ENCODE measurements at places on chromosomes 13 and 19.

DNA sequence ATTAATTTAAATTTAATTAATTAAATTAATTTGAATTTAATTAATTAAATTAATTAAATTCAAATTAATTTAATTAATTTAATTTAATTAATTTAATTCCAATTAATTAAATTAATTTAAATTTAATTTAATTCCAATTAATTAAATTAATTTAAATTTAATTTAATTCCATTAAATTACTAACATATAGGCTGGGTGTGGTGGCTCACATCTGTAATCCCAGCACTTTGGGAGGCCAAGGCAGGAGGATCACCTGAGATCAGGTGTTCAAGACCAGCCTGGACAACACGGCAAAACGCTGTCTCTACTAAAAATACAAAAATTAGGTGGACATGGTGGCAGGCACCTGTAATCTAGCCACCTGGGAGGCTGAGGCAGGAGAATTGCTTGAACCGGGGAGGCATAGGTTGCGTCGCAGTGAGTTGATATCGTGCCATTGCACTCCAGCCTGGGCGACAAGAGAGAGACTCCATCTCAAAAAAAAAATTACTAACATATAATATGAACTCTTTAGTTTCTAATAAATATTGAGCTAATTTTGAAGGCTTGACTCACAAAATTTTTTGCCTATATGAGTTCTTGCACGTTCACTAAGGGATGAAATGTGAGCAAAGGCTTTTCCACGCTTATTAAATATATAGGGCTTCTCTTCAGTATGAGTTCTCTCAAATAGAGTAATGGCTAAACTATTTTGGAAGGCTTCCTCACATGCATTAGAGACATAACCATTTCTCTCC lies 9.0 kb upstream of the USP29 start:
- DNase-seq, result no peak

GRCh38 chr13:51065372-51066090 lies 45.5 kb downstream of the C13orf42 start:
- DNase-seq, result no peak

DNA sequence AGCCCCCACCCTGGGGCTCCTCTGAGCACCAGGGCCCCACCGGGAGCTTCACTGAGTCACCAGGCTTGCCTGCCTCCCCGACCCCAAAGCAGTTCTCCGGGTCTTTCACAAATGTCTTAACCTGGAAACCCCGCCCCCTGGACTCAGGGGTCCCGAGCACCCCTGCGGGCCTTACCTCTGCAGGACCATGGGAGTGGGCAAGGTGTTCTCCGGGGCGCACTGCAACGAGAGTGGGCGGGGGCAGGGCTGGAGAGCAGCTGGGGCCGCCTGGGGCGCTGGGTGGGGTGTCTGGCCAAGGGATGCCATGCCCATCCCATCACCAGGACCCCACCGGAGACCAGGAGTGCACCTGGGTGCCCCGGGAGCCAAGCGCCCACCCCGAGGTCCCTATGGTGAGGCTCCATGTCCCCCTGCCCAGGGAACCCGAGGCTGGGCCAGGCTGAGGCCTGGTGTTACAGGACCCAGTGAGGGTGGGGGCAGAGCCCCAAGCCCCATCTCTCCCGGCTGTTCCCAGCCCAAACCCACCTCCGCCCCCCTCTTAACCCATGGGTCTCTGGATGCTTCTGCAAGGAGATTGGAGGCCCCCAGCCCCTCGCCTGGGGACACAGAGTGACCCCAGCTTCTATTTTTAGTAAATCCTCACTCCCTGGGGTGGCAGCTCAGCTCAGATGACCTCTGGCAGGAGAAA lies 10.9 kb downstream of the MKNK2 start:
- DNase-seq, result peak; percentile 69

DNA sequence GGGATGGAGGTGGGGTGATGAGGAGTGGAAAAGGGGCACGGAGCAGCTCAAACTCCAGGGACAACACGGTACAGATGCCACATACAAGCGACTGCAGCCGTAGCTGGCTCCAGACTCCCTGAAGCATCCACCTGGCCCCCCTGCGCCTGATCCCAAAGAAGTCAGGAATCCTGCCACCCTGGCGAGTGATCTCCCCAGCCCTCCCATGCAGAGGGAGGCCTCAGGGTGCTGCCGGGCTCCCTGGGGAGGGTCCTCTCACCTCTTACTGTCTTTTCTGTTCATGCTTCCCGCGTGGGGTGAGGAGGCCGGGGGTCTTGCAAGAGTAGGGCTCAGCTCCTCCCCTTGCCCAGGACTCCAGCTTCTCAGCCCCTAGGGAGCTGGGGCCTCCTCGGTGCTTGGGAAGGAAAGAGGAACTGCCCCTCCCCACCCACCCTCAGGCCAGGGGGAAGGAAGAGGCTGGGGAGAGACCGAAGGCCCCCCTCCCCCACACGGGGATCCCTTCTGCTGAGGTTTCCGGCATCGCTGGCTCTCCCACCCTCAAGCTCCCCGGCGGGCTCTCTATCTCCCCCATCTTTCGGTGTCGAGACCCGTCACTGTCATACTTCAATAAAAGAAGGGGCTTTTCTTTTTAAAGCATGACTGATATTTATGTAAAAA lies at the start of gene RASGRP4:
Gene RASGRP4 (minus strand): TSS at position 410 of the 657 bp plus-strand sequence. CDS start 128 bp downstream, at position 282.
- peak; percentile 71 for DNase-seq

DNA sequence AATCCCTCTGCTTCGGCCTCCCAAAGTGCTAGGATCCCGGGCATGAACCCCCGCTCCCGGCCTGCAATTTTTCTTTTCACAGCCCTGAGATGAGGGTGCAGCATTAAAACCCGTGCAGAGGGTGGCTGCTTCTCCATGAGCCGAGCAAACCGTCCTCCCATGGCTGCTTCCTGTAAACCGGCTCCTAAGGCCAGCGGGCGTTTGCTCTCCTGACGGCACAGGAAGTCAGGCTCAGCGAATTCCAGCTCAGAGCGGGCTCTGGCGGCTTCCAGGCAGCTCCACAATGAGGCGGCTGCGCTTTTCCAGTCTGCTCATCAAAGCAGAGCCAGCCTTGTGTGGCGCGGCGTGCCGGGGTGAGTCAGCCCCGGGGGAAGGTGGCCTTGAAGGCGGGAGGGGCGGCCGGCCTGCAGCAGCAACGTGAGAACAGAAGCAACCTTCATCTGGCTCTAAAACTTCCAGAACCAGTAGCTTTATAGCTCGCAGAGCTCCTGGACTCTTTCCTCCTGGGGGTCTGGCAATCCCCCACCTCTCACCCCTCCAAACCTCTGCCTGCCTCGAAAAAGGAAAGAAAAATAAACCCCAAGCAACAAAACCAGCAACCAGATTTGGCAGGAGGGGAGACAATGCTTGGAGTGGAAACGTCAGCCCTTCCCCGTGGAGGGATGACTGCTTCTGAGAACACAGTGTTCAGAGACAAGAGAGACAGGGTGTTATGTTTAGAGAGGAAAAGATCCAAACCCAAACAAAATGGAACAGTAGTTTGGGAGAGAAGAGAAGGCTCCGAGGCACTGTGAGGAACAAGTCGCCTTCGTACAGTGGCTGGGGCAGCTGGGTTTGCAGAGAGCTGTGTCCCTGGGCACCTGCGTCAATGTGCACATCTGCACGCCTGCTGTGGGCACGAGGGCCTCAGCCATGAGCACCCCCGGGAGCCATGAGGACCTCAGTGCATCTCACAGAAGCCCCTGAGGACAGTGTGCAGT lies 67.8 kb downstream of the GADD45B start:
- DNase-seq, result peak; percentile 93

DNA sequence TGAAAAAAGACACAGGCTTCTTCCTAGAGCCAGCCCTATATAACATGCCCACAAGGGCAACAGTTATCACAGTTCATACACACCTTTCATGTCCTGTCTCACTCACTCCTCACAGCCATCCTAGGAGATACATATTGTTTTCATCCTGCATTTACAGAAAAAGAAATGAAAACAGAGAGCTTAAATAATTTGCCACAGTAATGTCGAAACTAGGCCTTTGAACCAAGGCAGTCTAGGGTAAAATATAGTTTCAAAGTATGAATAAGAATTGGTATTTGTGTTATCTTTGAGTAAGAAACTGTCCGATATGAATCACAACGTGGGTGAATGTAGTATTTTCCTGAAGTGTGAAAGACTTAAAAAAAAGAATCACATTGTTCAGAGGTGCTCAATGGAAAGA lies 26.8 kb downstream of the CLDN10 start:
- no peak for DNase-seq

DNA sequence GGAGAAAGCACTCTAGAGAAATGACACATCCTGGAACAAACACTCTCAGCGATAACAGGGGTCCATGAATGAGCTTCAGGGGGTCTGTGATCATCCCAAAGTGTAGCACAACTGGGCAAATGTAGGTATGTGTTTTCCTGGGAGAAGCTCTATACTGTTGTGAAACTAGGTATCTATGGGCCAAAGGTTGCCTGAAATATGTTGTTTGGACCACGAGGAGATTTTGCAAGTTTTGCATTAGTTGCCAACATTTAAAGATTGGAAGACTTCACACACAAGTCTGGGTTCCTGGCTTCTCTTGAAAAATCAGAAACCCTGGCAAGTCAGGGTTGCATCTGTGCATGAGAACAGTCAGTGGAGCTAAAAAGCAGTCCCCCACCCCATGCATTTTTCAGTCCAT lies 26.7 kb upstream of the POU2F2 start:
- DNase-seq, result no peak

GRCh38 chr13:29428310-29429181 lies 166.9 kb downstream of the SLC7A1 start:
- no peak for DNase-seq

GRCh38 chr19:3057275-3057714 lies 5.0 kb downstream of the TLE5 start:
- DNase-seq, result peak; percentile 93

DNA sequence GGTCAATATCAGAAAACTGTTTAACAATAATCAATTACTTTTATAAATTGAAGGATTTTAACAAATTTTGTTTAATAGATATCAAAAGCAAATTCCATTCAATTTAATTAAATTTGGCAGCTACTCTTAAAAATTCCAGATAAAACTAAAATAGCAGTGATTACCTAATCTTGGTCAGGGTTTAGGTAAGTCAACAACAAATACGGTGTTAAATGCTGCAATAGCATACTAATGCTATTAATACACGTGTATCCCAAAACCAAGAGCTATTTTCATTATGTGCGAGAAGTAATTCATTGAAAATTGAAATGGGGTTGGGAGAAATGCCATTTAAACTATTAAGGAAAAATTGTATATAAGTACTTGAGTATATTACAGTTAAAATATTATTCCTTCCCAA lies 105.6 kb downstream of the DHRS12 start:
- DNase-seq, result no peak

- no peak for DNase-seq
Measured at GRCh38 chr13:60164234-60164889, 634 bp upstream of the DIAPH3 start.

GRCh38 chr19:34316741-34317301 lies 48.2 kb upstream of the GPI start:
- no peak for DNase-seq

DNA sequence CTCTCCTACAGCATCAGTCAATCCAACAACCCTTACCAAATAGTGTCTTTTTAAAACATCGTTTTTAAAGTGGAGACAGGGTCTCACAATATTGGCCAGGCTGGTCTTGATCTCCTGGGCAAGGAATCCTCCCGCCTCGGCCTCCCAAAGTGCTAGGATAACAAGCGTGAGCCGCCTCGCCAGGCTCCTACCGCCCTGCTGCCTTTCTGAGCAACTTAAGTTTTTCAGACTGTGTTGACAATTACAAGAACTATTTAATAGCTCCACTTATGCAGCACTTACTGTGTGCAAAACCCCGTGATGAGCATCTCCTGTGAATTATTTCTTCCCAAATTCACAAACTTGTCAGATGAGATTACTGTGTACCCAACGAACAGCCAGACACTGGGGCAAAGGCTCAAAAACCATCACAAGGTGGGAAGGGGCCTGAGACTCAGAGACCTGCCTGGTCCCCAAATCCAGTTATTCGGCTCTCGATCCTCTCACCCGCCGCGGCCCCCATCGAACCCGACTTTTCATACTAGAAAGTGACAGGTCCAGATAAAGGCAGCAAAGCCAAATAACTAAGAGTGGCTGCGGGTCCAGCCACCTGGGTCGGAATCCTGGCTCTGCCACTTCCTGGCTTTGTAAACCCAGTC lies 581 bp downstream of the RPL18 start:
- DNase-seq, result no peak

DNA sequence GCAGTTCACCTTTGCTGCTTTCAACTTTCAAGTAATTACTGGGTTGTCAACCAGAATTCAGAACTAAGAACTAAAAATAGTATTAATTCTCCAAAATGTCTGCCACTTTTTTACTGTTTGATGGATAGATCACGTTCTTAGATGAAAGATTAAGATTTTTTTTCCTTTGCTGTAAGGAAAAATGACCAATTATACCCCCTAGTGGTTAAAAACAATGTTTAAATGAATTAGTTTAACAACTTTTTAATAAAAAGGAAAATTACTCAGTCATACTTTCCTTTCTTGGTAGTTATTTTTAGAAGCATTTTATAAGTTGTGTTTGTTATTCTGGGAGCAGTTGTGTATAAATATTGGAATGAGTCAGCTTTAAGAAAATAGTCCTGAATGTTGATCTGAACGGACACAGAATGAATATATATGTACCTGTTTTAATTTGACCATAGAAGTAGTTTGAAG lies 4.6 kb downstream of the TM9SF2 start:
- DNase-seq, result no peak

GRCh38 chr13:57734306-57734705 lies 102.8 kb downstream of the PCDH17 start:
- DNase-seq, result no peak

GRCh38 chr13:34161931-34162543 lies 344.1 kb downstream of the RFC3 start:
- no peak for DNase-seq

DNA sequence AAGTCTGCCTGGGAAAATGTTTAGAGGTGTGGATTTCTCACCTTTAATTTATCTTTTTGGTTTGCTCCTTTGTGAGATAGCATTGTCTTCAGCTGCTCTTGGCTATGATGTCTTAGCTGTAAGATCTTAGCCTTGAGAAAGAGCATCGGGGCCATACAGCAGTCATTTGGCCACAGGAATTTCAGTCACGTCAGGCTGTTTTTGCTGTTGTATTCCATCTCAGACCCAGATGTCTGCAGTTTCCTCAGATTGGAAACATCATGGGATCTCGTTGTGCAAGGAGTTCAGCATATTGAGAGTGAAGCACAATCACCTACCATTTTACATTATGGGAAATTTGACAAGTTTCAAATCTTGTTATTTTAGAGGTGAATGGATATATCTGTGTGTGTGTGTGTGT lies 89.3 kb upstream of the C1QTNF9B start:
- no peak for DNase-seq

- no peak for DNase-seq
Measured at GRCh38 chr13:62684359-62684758, 1268.7 kb upstream of the PCDH20 start.

GRCh38 chr13:48644141-48644540 lies 9.6 kb upstream of the CYSLTR2 start:
- no peak for DNase-seq

DNA sequence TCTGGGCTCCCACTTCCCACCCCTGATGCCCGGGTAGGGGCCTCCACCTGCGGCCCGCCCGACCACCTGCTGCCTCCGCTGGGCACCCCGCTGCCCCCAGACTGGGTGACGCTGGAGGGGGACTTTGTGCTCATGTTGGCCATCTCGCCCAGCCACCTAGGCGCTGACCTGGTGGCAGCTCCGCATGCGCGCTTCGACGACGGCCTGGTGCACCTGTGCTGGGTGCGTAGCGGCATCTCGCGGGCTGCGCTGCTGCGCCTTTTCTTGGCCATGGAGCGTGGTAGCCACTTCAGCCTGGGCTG lies 7.9 kb downstream of the DBP start:
- peak; percentile 66 for DNase-seq
